ENCODE measurements at places on chromosomes 7 and 10.

- no peak for DNase-seq
These were observed 108.0 kb upstream of the PLPP4 start for GRCh38 chr10:120349069-120349468.

DNA sequence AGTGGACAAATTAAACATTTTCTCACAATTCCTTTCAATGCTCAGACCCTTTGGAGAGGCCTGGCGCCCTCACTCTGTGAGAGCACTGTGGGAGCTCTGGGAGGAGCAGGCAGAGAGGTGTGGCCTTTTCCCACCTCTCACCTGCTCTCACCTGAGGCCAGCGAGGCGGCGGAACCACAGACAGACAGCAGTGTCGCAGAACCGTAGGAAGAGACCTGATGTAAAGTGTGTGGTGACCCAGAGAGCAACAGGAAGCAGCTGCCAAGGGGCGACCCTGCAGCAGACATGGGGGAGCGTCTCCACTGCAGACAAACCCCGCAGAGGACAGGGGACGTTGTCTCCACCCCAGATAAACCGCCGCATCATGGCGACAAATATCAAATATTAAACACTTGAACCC lies 15.6 kb upstream of the PARP12 start:
- DNase-seq = no peak

DNA sequence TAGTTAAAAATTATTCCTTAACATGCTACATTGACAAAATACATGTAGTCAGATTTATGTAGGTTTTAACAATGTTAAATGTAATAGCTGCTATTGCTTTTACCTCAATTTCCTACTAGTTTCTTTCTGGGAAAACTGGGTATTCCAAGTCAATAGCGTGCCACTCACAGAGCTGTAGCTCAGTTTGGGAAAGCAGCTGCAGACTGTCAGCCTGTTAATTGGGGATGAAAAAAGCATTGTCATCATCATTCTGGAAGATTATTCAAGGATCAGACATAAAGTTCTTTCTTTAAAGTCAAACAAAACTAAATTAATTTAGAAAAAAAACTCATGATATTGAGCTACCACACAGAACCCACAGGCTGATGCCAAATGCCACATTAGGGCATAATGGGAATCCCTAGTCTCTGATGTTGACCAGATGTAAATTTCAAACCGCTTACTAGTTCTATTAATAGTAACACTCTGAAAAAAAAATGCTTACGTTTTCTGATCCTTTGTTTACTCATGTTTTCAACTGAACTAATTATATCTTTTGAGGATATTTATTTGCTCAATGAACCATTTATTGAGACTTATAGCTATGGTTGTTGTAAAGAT lies 19.6 kb upstream of the AGMO start:
- DNase-seq = no peak

DNA sequence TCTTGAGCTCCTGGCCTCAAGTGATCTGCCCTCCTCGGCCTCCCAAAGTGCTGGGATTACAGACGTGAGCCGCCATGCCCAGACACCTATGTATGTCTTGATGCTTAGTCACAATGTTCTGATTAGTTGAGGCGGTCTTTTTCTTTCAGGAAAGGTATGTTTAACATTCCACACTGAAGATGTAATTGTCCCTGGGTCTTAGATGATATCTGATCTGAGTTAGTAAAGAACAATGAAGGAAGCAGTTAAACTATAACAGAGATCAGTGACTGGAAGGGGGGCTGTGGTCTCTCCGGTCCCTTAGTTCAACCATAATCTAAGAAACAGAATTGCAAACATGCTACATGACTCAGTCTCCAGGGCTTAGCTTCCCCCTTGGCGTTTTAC lies 31.5 kb upstream of the SH2D4B start:
- DNase-seq = no peak

GRCh38 chr7:105013816-105014692 lies at the start of gene KMT2E:
Gene KMT2E (plus strand): TSS chr7:105014205. CDS start chr7:105040953, 26,748 bp downstream.
- DNase-seq = peak; percentile 92

- no peak for DNase-seq
These were observed 36.4 kb downstream of the CNPY1 start for GRCh38 chr7:155509725-155510551.

DNA sequence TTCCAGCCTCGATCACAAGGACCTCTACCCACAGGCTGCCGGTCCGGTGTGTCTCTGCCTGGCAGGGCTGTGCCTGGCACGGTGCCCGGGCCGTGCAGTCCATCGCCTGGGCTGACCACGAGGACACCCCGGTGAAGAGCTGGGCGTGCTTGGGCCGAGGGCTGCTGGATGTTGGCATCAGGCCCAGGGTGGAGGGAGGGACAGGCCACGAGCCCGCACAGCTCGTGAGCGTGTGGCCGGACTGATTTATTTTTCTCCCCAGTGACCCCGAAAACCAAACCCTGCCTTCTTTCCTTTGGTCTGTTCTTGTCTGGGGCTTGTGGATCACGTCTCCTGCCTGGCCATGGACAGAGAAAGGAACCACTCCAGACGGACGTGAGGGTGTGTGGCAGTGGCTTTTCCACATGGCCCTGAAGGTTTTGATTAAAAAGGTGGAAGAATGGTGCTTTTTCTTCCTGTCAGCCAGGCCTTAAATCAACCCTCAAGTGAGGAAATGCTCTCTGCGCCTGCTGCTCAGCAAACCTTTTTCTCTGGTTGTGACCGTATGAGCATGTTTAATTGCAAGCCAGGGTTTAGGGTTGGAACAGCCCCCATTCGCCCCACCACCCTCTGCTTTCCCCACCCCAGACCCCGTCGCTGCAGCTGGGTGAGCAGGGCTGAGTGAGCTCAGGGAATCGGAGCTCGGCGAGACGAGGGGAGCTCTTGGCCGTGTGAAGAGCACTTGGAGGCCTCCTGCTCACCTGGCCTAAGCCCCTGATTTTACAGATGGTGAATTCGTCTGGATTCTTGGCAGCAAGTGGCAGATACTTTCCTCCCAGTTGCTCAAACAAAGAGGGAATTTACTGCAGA lies 130.1 kb downstream of the RGS10 start:
- DNase-seq = no peak

GRCh38 chr7:44218418-44219201 lies 17.8 kb downstream of the YKT6 start:
- no peak for DNase-seq

GRCh38 chr7:112168915-112169314 lies 37.3 kb downstream of the DOCK4 start:
- no peak for DNase-seq

DNA sequence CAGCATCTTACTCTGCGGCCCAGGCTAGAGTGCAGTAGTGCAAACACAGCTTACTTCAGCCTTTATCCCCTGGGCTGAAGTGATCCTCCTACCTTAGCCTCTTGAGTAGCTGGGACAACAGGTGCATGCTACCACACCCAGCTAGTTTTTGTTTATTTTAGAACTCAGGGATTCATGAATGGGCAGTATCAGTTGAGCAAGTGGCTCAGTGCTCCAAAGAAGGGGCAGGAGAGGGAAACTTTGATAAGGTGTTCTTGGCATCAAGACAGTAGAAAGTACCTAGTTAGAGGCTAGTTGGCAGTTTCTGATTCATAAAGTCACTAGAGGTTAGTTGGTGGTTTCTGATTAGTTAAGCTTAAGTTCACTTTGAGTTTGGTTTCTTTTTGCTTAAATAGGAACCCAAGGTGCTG lies 18.4 kb downstream of the TRIM24 start:
- DNase-seq = no peak
